ENCODE measurements at places on chromosomes 3 and 15.

- no peak for DNase-seq
Observed at GRCh38 chr3:157318639-157319288, 117.9 kb upstream of the PTX3 start.

DNA sequence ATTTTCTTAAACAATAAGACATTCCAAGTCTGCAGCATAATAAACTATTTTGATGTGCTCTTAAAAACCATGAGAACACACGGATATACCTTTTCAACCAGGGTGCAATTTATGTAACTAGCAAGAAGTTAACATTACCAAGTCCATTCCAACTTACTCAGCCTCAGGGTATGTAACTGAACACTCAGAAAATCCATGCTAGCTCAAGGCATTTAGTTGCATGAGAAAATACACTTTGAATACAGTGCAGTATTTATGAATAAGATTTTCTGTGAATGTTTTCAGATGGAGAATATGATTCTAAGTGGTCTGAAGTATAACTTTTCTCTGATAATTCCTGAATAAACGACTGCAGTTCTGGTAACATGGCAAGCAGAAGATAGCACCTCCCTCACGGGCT lies 124.3 kb downstream of the SNRK start:
- no peak for DNase-seq

DNA sequence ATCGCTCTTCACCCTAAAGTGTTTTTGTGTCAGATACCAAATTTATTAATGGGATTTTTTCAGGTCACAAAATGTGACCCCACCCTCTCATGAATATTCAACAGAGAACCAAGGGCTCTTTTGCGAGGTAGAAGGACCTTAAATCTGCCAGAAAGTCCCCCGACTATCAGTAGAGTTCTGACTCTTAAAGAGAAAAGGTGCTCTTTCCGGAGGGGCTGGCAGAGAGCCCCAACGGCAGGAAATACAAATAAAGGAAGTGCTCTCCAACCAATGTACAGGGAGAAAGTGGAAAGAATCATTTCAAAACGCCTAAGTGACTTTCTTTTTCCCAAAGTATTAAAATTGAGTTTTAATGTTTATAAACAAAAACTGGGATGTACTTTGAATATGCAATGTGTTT lies 517.2 kb downstream of the FOXP1 start:
- DNase-seq: peak; percentile 40

GRCh38 chr3:11556851-11557644 lies 86.7 kb downstream of the VGLL4 start:
- DNase-seq: no peak

GRCh38 chr3:67335813-67336212 lies 318.6 kb downstream of the SUCLG2 start:
- no peak for DNase-seq

DNA sequence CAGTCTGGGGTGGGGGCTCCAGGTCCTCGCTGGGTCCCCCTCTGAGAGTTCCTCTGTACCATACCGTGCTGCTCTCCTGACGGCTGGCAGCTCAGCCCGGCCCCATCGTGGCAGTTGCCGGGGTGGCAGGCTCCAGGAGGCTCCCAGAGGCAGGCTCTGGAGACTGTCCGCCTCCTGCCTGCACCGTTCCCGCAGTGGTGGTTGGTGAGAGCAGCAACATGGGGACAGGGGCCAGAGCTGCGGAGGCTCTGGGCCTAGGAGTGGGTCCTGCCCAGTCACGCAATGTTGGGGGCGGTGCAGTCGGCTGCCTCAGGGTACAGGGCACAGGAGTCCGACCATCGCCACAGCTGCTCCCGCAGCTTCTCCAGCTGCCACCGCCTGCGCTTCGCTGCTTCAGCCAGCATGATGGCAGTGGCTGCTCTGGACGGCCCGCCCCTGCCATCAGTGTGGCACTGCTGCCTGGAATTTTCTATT lies 492.7 kb downstream of the AGBL1 start:
- DNase-seq: no peak

DNA sequence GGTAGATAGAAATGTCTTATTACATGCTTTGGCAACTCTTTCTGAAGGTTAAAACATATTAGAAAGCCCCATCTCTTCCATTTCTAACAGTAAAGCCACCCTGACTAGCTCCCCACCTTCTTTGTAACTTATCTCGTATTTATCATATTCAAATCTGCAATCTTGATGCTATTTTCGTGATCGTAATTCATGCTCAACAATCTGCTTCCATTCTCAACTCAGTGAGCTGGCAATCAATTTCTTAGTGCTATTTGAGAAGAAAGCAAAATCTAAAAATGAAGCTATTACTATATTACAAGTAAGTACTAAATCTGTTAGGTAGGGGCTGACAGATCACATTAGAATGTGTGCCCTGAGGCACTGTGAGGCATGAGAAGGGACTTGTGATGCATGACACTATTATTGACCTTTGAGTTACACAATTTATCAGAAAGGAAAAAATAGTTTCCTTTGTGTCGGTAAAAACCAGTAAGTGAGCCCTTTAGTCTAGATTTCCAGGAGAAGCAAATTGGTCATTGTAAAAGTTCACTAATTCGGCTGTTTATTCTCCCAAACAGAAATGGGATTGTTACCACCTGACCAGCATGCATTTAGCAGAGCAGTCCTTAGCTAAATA lies 379.7 kb upstream of the CNTN6 start:
- DNase-seq: no peak

DNA sequence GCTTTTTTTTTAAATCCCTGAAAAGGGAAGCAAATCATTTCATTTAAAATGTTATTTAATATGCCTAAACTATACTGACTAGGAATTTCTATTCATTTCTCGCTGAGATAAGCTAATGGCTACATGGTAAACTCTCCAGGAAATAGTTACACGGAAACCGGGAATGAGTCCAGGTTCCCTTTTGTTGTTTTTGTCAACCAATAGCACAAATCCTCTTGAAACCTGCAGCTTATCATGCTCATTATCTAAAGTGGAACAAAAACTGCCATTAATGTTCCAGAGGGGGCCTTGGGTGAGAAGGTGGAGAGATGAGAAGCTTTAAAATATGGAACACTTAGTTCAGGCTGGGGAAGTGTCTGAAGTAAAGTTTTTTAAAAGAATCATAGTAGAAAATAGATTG lies 113.5 kb upstream of the ALCAM start:
- no peak for DNase-seq

GRCh38 chr15:74565381-74566085 lies 24.5 kb downstream of the ARID3B start:
- no peak for DNase-seq

GRCh38 chr3:118889691-118890090 lies 145.0 kb downstream of the IGSF11 start:
- DNase-seq: no peak

- DNase-seq: no peak
Observed at GRCh38 chr15:78276064-78276943, 11.9 kb downstream of the DNAJA4 start.

DNA sequence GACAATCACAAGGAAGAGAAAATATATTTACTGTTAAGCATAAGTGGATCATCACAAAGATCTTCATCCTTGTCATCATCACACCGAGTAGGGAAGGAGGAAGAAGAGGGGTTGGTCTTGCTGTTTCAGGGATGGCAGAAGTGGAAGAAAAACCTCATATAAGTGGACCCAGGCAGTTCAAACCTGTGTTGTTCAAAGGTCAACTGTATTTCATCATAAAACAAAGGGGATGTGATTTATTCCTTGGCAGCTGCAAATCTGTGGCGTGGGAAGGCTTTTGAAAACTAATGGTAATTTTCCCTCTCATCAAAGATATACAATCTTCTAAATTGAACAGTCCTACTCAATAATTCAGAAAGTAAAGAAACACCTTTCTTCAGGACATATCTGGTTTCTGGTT lies 129.9 kb upstream of the ABI3BP start:
- no peak for DNase-seq

- no peak for DNase-seq
Observed at GRCh38 chr3:86961297-86961696, 29.7 kb downstream of the VGLL3 start.

DNA sequence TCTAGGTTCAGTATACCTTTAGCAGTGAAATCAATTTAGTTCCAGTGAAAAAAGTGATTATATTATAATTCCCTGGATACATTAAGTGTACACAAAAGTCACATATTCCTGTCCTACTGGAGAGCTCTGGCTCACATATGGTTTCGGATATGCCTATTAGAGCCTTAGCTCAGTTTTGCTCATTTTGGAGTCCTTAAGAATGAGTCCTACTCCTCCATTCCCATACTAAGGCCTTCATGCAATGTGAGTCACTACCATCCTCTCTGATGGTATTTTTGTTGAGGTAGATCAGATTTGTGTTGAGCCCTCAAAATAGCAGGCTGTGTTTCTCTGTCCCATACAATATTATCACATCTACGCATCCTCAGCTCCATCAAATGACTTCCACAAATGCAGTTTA lies 294.2 kb upstream of the COL8A1 start:
- DNase-seq: no peak

DNA sequence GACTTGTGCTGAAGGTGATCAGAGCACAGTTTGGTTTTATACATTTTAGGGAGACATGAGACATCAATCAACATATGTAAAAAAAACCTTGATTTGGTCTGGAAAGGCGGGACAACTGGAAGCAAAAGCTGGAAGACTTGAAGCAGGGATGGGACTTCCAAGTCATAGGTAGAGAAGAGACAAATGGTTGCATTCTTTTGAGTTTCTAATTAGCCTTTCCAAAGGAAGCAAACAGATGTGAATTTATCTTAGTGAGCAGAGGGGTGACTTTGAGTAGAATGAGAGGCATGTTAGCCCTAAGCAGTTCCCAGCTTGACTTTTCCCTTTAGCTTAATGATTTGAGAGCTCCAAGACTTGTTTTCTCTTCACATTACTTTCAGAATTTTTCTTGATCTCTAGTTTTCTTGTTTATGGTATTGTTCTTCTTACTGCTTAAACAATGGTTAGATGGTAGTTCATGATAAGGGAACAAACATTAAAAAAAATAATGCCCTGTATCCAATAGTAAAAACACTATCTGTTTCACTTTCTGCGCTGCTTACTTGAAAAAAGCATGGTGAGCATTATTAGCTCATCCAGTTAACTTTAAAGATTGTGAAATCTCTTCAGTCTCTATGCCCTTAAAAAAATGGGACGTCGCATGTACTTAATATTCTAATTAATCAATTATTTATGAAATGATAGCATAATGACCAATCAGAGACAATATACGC lies 48.5 kb upstream of the BCHE start:
- no peak for DNase-seq

DNA sequence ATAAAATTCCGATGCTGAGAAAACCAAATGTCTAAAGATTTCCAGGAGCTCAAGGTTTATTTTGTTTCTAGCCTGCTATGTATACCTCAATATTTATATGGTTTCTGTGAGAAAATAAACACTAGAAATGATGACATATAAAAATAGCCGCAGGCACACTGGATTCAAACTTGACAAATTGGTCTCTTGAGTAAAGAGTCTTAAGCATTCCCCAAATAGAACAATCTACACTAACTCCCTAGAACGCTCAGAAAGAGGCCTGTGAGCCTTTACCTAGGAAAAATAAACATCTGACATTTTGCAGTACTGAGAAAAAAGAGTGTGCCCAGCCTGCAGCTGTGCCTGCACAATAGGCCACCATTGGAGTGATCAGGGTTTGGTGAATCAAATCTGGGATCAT lies 75.2 kb downstream of the NEK10 start:
- DNase-seq: no peak

DNA sequence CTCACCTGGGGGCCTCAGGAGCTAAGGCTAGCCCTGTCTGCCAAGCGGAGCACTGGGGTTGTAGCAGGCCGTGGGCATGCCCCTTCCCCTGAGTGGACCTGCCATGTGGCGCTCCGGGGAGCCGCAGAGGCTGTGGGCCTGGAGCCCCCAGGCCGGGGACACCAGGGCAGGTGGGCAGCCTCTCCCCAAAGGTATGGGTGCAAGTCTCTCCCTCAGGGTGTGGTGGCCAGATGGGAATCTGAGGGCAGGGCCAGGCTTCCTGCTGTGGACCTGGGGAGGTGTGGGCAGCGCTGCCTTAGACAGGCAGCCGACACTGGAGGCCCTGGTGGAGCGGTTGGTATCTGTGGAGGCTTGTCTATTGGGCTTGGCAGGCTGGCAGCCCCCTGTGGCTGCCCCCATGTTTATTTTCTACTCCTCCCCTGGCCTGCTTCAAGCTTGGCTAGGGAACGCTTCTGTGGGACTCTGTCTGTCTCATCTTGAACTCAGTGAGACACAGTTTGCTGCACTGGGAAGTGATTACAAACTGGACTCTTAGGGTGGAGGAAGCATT lies 5.9 kb downstream of the ACVR2B start:
- DNase-seq: no peak

DNA sequence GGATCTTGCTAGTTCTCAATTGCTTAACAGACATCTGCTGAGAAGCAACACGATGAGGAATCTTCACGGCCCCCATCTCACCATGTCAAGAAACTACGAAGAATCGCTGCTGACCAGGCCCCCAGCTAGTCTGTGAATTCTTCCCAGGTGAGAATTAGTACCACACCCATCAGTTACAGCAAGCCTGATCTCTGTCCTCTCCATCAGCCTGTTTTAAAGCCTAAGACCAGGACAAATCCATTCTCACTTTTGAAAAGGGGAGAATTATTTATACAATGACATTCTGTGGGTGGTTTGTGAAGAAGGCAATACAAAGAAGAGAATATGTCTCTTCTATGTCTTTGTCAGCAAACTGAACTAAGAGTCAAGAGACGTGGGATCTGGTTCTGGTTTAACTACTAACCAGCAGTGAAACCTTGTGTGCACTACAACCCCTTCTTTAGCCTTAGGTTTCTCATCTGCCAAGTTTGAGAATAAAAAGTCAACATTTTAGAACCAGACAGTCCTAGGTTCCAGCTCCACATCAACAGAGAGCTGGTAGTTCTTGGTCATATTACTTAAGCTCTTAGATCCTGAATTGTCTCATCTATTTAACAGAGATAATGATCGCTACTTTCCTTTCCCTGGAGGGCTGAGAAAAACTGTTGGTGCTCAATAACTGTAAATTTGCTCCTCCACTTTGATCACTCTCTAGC lies 160.4 kb upstream of the RORA start:
- DNase-seq: no peak

- DNase-seq: no peak
Observed at GRCh38 chr3:170815340-170815739, 54.7 kb downstream of the RPL22L1 start.

GRCh38 chr3:51799879-51800749 lies 21.1 kb upstream of the IQCF6 start:
- DNase-seq: no peak

DNA sequence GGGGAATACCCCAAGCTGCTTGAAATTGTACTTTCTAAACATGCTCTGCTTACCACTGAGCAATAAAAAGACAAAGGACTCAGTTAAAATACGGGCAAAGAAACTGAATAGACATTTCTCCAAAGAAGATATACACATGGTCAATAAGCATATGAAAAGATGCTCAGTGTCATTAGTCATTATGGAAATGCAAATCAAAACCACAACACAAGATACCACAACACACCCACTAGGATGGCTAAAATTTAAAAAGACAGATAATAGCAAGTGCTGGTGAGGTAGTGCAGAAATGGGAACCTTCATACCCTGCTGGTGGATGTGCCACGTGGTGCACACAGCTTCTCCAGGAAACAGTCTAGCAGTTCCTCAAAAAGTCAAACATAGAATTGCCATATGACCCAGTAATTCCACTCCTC lies 21.3 kb downstream of the LRIG1 start:
- no peak for DNase-seq
